Kidney (tissue), 22 donors: ENCODE measurements at places on chromosomes 12 and 14.

DNA sequence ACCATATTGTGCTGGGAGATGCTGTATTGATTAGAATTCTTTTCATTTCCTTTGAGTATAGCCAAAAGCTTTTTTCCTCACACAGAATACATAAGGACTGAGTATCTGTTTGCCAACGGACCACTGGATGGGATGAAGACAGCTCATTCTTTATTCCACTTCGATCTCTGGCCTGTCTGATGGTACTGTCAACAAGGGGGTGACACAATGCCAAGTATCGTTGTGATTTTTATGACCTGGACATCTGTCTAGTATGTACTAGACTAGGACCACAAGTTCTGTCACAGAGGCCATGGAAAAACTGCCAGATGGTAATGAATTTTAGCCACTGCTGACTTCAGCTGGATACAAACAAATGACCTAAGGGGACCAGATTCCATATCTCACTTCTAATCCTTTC, 502.7 kb downstream of the SOX5 start:
- DNase-seq: no peak

DNA sequence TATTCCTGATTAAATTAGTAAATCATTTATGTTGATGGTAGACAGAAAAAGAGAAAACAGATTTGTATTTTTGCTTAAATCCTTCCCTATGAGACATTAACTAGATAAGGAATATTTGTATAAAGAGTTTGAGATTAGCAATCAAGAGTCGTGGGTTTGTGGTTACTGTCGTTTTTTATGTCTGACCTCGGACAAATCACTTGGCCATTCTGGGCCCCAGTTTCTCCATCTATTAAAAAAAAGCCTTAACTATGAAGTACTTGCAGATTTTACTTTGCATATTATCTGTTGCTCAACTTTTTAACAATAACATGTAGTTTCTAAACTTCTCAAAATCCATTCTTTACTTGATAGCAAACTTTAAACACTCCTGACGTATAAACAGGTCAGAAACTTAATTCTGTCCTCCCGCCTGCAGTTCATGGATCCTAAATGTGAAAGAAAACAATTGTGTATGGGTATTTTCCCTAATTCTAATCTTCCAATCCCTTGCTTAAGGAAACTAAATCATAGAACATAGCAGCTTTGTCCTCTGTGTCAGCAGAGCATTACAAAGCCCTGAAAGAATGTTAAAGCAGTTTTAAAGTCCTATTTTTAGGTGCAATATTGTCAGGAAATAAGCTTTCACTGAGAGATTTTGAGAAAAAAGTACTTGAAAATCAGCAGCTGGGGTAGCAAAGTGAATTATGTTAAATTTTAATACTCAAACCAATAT, 118.2 kb downstream of the GPR135 start:
- no peak for DNase-seq

- no peak for DNase-seq
Observed at GRCh38 chr12:2902272-2902880, 11.7 kb downstream of the TULP3 start.

DNA sequence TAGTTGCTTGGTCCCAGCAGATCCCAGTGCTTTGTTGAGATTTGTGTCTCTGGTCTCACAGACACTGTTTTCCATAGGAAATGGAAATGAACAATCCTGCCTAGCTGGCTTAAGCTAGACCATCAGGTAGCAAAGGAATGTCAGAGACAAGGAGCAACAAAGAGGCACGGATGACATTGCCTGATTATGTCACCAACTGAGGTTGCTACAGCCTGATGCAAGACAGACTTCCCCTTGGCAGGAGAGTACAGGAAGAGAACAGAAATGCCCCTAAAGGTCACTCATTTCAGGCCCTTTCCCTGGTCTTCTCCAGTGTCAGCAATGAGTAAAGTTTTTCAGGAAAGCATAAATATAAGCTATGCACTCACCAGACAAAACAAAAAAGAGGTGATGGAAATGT, 2.0 kb upstream of the PRB2 start:
- DNase-seq: no peak

DNA sequence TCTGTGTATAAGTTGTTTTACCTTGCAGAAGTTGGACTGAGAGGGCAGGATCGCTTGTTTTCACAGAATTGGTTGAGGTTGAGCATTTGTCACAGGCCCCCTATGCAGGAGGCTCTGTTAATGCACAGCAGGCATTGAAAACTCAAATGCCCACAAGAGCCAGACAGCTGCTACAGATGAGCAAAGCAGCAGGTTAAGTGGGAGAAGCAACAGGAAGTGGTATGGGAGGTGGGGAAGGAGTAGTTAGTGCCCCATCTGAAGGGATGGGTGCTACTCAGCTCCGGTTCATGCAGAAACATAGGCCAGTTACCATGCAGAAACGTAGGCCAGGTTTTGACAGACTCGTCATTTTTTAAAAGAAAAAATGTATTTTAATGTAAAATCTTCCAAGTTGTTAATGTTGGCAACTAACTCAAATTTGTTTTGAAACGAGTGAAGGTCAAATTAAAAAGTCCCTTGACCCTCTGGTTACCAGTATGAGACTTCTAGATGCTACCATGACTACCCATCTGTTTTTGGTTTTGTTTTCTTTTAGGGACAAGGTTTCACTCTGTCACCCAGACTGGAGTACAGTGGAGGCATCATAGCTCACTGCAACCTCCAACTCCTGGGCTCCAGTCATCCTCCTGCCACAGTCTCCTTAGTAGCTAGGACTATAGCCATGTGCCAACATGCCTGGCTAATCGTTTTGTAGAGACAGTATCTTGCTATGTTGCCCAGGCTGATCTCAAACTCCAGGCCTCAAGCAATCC, 84.7 kb upstream of the FRMD6 start:
- DNase-seq: no peak

- DNase-seq: peak; percentile 68
Observed at GRCh38 chr12:51591016-51591901, at the start of gene SCN8A. Gene SCN8A (plus strand): TSS chr12:51591233. CDS start chr12:51662818, 71,585 bp downstream.

- DNase-seq: peak; percentile 47
Observed at GRCh38 chr12:96985515-96986362, 78.7 kb downstream of the NEDD1 start.

DNA sequence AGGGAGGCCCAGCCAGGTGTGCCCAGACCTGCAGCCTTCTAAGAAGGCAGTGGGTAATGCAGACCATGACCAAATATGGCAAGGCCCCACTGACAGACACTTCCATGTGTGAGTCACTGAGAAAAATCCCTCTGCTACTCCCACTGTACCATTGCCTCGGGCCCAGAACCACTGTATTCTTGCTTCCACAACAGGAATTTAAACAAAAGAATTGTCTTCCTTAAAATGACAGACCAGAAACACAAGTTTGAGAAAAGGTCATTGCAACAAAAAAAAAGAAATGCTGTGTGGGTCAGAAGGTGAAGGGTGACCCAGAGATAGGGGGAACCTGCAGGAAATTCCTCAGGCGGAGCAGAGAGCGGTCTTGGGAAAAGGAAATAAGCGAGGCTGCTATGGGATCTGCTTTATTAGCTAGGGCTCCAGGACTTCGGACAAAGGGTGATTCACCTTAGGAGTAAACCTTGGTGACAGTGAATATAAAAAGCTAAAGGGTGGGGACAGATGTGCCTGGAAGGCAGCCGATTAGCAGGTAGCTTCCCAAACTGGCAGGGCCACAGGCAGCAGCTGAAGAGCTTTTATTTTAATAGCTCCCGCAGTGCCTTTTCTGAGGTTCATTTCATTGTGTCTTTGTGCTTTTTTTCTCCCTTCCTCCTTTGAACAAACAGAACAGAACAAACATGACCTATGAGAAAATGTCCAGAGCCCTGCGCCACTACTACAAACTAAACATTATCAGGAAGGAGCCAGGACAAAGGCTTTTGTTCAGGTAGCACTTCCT, 185.3 kb upstream of the BCL2L14 start:
- no peak for DNase-seq

DNA sequence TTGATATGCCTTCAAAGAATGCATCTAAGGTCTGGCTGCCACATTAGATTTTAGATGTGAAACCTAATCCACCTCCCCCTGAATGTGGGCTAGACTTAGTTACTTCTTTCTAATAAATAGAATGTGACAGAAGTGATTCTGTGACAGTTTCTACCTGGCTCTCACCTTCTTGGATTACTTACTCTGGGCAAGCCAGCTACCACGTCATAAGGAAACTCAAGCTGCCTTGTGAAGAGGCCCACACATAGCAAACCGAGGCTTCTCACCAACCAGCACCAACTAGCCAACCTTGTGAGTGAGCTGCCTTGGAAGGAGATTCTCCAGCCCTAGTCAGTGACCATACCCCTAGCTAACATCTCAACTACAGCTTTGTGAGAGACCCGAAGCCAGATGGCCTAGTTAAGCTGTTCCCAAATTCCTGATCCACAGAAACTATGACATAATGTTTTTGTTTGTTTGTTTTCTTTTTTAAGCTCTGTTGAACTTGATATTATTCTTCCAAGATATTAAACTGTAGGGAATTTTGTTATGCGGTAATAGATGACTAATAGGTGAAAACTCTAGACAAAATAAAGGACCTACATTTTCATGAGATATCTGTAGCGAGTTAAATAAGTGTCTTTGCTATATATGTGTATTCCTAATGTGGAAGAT, 6.2 kb downstream of the GPR19 start:
- DNase-seq: no peak

- no peak for DNase-seq
Observed at GRCh38 chr14:67192366-67192765, 3.1 kb downstream of the GARIN2 start.

DNA sequence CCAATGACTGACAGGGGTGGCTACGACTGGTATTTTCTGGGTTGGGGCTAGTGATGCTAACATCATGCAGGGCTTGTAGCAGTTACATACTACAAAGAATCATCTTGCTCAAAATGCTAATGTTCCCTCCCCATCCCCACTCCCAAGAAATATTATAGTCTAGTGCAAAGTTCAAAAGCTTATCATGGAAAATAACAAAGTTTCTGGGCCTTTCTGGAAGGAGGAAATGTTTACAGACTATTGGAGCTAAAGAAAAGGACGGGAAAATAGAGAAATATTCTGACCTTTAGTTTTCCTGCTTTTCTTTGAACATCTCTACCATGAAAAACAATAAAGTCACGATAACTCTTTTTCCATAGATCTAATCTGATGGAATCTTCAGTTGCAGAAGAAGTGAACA, 23.2 kb downstream of the GSG1 start:
- DNase-seq: no peak

DNA sequence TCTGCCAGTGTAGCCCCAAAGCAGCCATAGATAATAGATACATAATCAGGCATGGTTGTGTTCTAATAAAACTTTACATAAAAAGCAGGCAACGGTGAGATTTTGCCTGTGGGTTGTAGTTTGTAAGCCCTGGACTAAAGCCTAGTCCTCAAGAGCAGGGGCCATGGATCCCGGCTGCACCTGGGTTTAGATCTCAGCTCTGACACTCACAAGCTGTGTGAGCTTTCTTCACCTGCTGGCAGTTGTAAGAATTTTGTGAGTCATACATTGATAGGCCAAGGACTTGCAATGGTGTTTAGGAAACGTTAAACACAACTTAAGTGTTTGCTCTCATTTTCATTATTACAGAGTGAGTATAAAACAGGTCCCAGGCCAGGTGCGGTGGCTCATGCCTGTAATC, 395.8 kb upstream of the TBX3 start:
- DNase-seq: no peak

- DNase-seq: no peak
Observed at GRCh38 chr14:21087294-21088091, 11.0 kb downstream of the ZNF219 start.

GRCh38 chr12:103729499-103729898, 111.5 kb downstream of the NT5DC3 start:
- DNase-seq: no peak

DNA sequence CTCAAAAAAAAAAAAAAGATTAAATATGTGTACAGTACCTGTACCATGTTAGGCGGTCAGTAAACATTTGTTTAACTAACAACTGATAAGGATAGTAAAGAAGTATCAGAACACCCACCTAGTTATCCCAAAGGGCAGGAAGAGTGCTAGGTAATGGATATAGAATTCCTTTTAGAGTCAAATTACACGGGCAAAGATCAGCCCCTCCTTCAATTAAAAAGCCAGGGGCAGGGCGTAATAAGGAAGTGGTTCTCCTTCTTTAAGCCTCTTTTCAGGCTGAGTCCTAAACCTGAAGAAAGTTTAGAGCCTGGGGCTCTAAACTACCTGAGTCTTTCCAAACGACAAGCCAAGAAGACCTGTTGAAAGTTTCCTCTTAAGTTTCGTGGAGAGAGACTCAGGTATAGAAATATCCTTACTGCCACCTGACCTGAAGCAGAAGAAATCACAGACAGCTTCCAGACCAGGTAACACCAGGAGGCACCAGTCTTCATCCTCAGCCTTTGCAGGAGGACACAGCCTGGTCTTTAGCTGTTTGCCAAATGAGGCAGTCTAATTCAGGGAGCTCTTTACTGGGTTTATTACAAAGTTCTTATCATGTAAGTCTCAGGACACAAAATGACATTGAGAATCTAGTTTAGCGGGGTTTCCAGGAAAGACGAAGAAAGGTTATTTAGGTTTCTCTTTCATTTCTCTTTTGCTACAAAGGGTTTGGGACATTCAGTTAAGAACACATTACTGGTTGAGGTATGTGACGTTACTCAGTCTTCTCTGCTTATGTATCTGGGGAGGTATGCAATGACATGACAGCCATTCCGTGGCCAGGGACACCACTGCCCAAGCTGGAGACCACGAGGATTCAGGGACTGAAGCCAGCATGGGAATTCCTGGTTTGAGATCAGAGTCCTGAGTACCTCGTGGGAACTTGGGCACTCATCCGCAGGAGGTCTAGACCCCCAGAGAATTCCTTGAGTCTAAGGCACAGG, at the start of gene BCL2L14:
Gene BCL2L14, plus strand, starts transcription at position 266 of the 983 bp plus-strand sequence. CDS start 8,367 bp downstream, outside the sequence.
- DNase-seq: no peak

GRCh38 chr14:56124327-56124726, 6.1 kb downstream of the PELI2 start:
- no peak for DNase-seq

DNA sequence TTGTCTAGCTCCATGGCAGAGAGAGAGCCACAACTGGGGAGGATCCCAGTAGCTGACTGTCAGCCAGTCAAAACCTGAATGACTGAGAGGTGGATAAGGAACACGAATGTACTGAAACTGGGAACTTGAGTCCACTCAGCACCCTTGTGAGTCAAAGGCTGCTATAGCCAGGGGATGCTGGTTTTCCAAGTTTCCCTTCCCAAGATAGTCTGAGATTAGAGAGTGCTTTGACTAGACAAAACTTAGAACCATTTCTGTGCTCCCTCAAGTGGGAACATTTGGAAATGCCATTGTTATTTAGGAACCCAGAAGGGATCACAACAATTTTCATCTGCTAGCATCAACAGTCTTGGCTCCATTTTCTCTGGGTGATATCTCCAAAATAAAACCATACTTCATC, 4.0 kb downstream of the PRKAG1 start:
- DNase-seq: no peak

GRCh38 chr12:15525441-15525840, 203.1 kb downstream of the PTPRO start:
- no peak for DNase-seq

DNA sequence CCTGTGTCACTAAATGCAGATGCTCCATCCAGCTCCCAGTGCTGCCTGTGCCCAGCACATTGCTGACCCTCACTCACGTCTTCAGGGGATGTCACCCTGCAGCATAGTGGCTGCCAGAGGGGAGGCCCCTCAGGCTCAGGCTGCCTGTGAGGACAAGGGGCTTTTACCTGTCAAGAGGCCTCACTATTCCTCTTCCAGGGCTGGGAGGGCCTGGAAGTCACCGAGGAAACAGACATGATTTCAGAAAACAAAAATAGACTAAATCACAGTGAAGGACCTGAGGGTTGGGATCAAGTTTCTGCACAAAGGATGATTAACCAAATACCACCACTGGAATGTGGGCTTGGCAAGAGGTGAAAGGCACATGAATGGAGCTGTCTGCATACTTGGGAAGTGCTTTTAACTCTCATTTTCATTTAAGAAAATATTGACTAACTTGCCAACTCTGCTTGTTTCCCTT, 1202.3 kb downstream of the BCL11B start:
- DNase-seq: no peak

GRCh38 chr12:56221232-56221756, 428 bp downstream of the RNF41 start:
- peak; percentile 91 for DNase-seq
